ENCODE measurements at places on chromosomes 2 and 18.

DNA sequence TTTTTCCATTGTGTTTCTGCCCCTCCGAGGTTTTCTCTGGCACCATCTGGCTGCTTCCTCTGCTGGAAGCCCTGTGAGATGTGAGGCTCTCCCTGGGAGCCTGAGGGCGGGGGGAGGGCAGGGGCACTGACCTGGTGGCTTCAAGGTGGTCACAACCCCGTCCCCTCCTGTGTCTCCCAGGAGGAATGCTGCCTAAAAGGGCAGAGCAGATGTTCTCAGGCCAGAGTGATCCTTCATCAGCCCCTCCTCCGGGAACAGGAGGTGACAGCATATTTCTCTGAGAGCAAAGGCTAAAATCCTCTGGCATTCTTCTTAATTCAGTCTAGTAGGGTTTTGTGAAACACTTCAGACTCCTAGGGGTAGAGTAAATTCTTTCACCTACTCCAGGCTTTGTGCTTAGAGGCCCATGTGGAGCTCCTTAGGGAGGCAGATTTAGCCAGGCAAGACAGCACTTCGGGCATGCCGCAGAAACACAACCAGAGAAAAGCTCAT, 18.3 kb upstream of the GREB1 start:
- DNase-seq = no peak

DNA sequence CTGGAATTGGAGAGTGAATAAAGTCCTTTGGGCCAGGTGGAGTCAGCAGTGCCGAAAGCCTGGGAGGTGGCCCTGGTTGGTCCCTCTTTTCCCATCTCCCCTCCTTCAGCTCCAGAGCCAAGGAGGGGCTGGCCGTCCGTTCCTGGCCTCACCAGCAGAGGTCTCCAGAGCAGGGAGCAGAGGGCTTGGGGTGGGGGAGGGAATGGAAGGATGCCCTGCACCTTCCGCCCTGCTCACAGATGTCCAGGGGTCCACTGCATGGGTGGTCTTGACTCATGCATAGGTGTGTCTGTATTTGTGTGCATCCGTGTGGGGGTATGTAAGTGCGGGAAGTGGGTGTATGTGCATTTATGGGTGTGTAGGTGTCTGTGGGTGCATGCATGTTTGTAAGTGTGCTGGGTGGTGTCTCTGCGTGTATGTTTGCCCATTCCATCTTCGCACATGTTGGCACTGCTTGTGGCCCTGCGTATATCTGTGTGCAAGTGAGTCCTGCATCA, 201.8 kb downstream of the ZFP36L2 start:
- peak; percentile 70 for DNase-seq

- peak; percentile 83 for DNase-seq
Measured at GRCh38 chr2:178522950-178523595, 42.8 kb downstream of the PLEKHA3 start.

DNA sequence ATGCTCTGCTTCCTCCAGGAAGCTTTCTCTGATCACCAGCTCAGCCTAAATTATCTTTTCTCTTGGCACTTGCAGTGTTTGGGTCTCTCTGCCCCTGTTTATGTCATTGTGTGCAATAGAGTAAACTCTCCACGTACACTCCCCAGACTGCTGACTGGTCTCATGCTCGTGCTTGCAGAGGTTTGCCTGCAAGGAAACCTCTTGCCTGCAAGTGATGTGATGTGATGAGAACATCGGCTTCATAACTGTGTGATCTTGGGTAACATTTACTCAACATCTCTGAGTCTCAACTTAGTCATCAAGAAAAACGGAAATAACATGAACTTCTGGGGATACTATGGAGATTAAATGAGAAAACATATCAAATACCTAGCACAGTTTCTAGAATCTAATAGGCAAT, 92.3 kb downstream of the BIN1 start:
- DNase-seq = peak; percentile 99

DNA sequence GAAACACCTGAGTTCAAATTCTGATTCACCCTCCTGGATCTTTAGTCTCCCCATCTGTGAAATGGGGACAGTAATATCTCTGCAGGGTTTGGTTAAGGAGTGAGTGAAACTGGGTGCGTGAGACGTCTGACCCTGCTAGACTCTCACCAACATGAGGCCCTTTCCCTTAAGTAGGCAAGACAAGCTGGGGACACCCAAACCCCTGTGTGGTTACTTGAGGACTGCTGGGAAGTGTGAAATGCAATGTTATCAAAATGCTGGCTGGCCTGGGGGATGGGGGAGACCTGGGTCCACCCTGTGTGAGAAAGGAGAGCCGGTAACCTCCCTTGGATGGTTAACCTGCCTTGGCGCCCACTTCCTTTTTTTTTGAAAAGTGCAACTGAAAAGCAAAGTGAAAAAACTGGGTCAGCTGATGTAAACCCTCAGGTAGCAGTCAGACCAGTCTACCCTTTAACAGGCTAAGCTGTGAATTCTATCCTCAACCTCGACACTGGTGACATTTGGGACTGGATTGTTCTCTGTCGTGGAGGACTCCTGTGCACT, 82.3 kb downstream of the INPP5D start:
- no peak for DNase-seq

GRCh38 chr2:231680285-231680991, 27.9 kb upstream of the PTMA start:
- DNase-seq = no peak

DNA sequence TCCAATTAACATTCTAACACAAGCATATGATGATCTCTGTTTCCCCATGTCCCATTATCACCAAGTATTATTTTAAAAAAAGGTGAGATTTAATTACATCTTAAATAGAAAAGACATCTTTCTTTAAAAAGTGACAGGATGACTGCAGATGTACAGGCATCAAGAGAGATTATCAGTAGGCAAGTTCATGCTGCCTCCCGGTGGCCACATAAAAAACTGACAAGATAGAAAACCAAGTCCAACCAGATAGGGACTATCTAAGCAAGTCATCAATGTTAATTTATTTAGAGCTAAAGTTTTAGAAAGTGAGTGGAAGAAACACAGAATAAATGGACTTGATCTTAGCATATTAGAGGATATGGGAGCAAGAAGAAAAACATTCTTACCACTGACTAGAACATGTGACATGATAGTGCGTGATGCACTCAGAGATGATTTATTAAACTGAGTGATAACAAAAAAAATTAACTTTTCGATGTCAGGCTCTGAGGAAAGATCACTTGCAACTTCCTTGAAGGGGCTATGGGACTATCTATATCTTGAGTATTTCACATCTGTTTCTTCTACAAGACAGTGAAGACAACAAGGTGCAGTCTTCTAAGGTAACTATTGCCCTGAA, 5.4 kb upstream of the TDRD15 start:
- peak; percentile 63 for DNase-seq

GRCh38 chr2:12980817-12981216, 264.1 kb downstream of the TRIB2 start:
- DNase-seq = no peak

- no peak for DNase-seq
Measured at GRCh38 chr2:158493458-158493857, 36.7 kb downstream of the PKP4 start.

DNA sequence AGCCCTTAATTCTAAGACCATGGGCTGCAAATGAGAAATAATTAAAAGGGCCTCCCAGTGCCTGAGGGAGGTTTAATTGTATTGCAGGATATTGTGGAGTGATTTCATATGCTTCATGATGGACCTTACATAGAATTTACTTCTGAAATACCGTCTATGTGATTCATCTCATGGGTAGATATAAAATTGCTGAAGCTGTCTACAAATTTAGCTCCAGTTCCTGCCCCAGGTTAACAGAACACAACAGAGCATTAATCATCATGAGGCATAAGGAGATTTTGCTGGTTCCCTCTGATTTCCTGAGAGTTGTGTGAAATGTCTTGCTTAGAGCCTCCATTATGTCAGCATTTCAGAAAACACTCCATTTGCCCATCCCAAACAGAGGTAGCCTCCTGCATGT, 770 bp downstream of the UPP2 start:
- peak; percentile 28 for DNase-seq

DNA sequence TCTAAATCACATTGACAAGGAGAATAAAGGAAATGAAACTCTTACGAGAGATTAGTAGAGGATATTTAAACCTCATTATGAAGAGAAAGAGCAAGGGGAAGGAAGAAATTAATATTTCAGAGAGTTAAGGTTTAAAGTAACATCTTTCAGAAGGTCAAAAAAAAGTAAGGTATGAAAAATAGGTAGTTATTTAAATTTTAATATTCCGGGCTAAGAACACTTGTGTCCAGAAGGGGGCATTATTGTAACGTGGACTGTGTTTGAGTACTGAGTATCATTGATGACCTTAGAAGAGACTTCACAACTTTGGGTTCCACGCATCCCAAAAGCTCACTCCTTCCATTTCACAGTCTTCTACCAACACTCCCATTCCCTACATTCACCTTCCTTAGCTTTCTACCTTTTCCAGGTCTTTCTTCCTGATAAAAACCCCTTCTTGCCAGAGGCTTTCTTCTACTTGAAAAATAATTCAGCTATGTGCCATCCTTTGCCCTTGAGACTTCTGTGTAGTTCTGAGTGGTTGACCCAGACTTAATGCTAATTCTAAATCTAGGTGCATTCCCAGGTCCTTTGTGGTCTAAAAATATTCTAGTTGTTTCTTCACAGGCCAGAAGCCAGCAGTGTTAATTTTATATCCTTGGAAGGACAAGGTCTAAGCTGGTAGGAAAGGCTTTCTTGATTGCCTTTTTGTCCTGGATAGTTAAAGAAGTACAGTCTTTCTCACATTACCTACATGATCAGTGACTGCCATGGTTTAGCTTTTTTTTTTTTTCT, 16.5 kb downstream of the DYNC1I2 start:
- peak; percentile 66 for DNase-seq

GRCh38 chr2:223093436-223094241, 41.6 kb downstream of the KCNE4 start:
- peak; percentile 39 for DNase-seq

- DNase-seq = no peak
Measured at GRCh38 chr2:111111101-111111755, 9.5 kb upstream of the BCL2L11 start.

DNA sequence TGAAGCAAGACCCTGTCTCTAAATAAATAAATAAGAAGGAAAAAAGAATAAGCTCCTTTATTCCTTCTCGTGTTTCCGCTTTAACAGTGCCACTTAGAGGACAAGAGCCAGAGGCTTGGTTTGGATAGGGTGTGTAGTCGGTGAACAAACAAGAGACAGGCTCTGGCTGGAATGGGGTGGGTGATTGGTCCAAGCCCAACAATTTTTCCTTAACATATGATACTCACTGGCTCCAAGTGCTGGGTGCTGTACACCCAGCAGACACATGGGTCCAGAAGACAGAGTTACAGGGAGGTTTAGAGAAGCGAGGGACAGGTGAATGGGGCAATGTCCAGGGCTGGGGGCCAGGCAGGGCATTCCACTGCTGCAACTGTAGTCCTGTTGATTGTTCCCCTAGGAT, 77.8 kb downstream of the NCAPH start:
- DNase-seq = no peak

DNA sequence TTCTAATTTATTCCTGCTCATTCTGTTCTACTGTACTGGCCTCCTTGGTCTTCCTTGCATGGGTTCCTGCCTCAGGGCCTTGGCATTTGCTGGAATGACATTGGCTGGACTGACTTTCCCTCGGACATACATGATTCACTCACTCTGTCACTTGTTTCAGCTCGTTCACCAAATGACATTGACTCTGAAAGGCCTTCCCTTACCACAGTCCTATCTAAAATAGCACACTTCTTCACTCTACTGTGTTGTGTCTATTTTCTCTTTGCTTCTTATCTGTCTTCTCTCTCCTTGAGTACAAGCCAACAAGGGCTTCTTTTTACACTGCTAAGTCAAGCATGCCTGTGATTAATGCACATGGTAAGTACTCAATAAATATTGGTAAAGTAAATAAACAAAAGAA, 65.6 kb downstream of the SCG2 start:
- DNase-seq = no peak

DNA sequence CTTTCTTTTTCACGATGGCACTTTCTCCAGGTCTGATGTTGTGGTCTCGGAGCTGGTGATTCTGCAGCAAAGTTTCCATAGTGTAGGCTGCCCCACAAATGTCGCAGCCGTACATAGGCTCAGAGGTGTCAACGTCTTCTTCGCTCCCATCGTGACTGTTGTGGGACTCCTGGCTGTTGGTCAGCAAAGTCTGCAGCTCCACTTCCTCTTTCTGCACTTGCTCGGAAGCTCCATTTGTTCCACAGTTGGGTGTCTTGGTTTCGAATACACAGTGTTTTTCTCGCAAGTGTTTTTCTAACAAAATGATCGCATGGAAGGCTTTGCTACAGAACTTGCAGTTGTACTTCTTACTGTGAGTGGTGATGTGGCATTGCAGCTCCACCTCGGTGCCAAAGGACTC, 126.8 kb downstream of the ZNF521 start:
- DNase-seq = no peak

DNA sequence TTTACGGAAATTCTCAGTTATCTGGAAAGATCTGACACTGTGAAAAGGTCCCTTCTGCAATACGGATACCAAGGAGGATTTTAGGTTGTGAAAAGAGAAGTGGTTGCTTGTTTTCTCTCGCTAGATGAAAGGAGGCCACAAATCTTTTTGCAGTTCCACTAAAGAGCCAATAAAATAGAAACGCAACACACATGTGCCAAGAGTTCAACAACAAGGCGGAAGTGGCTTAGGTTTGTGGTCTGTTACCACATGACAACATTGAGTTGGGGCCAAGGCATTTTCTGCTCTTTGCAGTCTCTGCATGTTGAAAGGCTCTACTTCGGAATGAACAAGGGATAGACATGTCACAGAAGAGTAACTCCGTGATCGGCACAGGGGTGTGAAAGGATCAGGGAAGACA, 115.7 kb upstream of the OSR1 start:
- peak; percentile 42 for DNase-seq

DNA sequence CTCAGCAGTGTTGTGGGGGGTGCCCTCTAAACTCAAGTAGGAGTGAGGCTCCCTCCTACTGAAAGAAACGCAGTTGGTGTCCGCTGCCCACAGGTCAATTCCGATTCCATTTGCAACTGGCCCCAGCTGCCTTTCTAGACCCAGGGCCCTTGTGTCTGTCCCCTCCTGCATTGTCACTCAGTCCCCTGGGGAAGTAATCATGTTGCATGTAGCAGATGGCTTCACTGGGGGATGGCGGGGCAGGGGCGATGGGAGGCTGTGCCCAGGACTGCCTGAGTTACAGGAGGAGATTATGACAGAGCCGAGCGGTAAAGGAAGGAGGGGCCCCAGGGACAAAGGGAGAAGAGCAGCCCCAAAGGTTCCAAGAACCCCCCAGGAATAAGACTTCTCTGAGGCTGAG, 62.5 kb upstream of the SH3RF3 start:
- DNase-seq = no peak

DNA sequence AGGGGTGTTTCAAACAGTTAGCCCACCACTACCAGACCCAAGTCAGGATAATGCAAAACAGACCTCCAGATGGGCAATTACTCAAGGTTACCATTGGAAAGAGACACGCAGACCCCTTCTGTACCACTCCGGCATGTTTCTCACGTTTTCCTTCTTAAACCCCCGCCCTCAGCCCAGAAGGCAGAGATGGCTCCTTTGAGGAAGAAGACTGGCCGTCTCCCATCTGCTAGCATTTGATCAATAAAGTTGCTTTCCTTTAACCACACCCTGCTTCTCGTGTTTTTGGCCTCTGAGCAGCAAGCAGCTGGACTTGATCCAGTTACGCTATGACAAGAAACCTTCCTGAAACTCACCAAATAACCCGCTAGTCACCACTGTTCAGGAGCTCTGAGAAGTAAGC, 1012.4 kb upstream of the GYPC start:
- DNase-seq = no peak

Data from choroid plexus epithelial cell (primary cell).